ENCODE measurements at places on chromosomes 7 and 10.

GRCh38 chr10:120085096-120085796, 192.7 kb downstream of the SEC23IP start:
- H3K4me3 ChIP-seq, result no peak overlapping the region
- DNase-seq, result no peak
- H3K4me1 ChIP-seq, result no peaks in the 10 kb centered on the region
- H3K27me3 ChIP-seq, result peaks cover 4% of the 10 kb centered on the region
- no peak overlapping the region for H3K27ac ChIP-seq

DNA sequence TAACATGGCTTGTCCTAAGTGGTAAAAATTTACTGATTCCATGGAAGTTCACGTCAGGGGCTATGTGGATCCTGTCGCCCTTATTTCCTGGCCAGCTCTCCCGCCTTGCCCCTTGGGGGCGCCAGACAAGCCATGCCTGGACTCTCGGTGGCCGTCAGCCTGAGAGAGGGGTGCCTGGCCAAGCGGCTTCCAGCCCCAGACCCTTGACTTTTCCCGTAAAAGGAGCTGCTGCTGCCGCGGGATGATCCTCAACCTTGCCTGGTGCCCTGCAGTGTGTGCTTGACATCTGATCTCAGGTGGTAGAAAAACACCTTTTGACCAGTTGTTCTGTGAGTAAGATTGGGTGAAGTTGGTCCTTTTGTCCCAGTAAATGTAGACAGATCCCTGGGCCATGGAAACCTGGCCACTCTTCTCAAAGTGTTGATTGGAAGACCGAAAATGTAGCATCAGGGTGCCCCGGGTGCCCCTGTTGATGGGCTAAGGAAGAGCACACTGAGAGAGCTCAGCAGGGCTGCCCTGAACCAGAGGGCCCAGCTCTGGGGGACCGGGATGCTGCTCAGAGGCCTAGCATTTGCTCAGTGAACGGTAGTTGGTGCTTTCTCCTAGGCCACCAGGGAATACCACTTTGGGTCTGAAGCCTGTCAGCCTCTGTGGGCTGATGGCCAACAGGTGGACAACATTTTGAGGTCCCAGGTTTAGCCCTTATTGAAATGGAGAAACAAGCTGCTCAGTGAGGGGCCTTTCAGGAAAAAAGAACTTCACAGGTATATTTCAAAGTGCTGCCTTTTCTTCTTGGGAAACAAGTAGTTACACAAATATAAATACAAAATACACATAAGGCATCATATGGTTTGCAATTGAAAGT, 162.5 kb downstream of the LRMDA start:
- H3K36me3 ChIP-seq, result no peaks in the 10 kb centered on the region
- peaks cover 45% of the 10 kb centered on the region for H3K4me1 ChIP-seq
- H3K27me3 ChIP-seq, result peaks cover 53% of the 10 kb centered on the region
- no peak for DNase-seq

- no peak overlapping the region for H3K27ac ChIP-seq
- H3K27me3 ChIP-seq, result no peaks in the 10 kb centered on the region
- H3K36me3 ChIP-seq, result no peaks in the 10 kb centered on the region
- H3K4me1 ChIP-seq, result peaks cover 42% of the 10 kb centered on the region
- DNase-seq, result no peak
Observed at GRCh38 chr7:30898411-30898810, 13.2 kb upstream of the AQP1 start.

- H3K4me3 ChIP-seq, result no peak overlapping the region
- no peak overlapping the region for H3K27ac ChIP-seq
- no peaks in the 10 kb centered on the region for H3K4me1 ChIP-seq
- H3K36me3 ChIP-seq, result peaks cover 7% of the 10 kb centered on the region
- no peak for DNase-seq
Observed at GRCh38 chr10:75440271-75440793, 8.9 kb downstream of the LRMDA start.

GRCh38 chr10:23754179-23754578, 315.3 kb downstream of the OTUD1 start:
- DNase-seq, result no peak
- peaks cover 3% of the 10 kb centered on the region for H3K4me1 ChIP-seq
- H3K4me3 ChIP-seq, result no peak overlapping the region
- H3K36me3 ChIP-seq, result no peaks in the 10 kb centered on the region
- peaks cover 37% of the 10 kb centered on the region for H3K27me3 ChIP-seq

DNA sequence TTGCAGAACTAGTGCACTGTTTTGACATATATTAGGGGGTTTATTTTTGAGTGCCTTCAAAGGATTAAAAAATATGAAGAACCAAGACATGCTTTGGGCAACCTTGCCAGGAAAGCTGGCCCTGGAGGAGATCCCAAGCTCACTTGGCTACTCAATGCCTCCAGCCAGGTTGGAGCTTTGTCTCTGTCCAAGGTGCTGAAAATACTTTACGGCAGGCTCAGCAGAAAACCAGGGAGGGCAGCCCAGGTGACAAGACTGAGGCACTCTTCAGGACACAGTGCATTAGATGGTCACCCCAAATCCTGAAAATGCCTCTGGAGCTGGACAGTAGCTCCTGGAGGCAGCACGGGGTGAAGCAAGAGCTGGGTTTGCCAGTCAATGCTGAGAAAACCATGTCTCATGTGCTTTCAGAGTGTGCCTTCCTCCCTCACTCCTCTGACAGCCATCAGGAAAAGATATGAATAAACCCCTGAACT, 5.8 kb upstream of the KCNH2 start:
- H3K4me1 ChIP-seq, result peaks cover 6% of the 10 kb centered on the region
- peaks cover 87% of the 10 kb centered on the region for H3K27me3 ChIP-seq
- no peak overlapping the region for H3K4me3 ChIP-seq
- no peaks in the 10 kb centered on the region for H3K36me3 ChIP-seq
- no peak for DNase-seq

Data from mesothelial cell of epicardium (in vitro differentiated cells).